Kidney capillary endothelial cell (primary cell): ENCODE measurements at places on chromosomes 7 and 10.
A peak's percentile ranks its signal among the peaks of the same experiment; 100 is the strongest.

GRCh38 chr10:57952741-57953140 is 315.0 kb downstream of the IPMK start:
- no peak for DNase-seq

- DNase-seq = no peak
These were observed 60.0 kb downstream of the POLR1F start for GRCh38 chr7:19648791-19649190.

- no peak for DNase-seq
These were observed 1.2 kb downstream of the ANTXRL start for GRCh38 chr10:46287846-46288477.

DNA sequence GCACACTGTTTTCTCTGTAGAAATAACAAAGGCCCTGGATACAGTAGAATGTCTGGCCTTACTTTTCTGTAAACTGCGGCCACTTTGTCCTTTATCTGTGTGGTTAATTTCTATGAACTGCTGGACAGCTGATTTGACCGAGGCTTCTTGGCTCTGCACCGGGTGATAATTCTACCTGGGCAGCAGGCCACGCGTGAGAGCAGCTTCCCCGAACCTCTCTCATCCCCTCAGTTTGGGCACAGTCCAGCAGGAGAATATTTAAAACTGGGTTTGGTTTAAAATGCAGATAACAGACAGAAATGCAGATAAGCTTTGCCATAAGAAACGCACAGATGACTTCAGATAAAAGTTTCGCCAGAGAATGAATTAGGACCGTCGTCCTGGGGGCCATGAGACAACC is 81.0 kb downstream of the CELF2 start:
- DNase-seq = no peak

- DNase-seq = no peak
These were observed 115.6 kb downstream of the TFEC start for GRCh38 chr7:115914951-115915350.

DNA sequence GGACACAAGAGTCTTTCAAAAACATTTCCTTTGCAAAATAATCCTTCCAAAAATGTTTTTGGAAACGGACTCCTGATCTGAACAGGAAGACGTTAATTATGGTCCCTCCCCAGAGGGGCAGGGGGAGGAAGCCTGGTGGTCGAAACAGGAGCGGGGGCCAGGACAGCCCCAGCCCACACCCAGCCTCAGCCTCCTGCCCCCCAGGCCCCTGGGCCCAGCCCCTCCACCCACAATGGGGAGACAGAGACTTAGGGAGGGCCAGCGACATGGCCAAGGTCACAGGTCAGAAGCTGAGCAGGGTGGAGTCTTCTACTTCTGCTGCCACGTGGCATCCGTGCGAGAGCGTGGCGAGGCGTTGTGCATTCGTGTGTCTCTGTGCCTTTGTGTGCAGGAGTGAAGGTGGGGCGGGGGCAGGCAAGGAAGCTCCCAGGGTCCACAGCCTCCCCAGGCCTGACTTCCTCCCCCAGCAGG is 14.0 kb upstream of the GRIFIN start:
- DNase-seq = no peak

DNA sequence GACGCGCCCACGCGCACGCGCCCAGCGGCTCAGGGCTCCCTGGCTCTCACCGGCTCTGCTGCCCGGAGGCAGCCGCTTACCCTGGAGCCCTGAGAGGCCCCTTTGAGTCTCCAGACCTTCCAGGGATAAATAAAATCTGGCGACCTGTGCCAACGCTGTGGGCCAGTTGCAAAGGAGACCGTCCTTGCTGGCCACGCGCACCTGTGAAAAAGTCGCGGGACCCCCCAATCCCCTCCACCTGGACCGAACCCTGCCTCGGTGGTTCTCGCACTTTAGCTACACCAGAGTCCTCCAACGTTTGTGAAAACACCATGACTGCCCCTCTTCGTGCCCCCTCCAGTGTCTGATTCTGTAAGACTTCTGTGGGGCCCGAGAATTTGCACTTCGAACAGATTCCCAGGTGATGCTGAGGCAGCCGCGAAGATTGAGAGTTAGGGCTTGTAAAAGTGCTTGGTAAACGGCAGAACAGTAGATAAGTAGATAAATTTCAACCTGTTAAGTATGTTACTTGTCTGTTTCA is 102.4 kb upstream of the SVIL start:
- no peak for DNase-seq

- DNase-seq = peak; percentile 52
These were observed 401.9 kb downstream of the TNS3 start for GRCh38 chr7:47179812-47180515.

- DNase-seq = no peak
These were observed 13.9 kb downstream of the TUBAL3 start for GRCh38 chr10:5390607-5391205.

DNA sequence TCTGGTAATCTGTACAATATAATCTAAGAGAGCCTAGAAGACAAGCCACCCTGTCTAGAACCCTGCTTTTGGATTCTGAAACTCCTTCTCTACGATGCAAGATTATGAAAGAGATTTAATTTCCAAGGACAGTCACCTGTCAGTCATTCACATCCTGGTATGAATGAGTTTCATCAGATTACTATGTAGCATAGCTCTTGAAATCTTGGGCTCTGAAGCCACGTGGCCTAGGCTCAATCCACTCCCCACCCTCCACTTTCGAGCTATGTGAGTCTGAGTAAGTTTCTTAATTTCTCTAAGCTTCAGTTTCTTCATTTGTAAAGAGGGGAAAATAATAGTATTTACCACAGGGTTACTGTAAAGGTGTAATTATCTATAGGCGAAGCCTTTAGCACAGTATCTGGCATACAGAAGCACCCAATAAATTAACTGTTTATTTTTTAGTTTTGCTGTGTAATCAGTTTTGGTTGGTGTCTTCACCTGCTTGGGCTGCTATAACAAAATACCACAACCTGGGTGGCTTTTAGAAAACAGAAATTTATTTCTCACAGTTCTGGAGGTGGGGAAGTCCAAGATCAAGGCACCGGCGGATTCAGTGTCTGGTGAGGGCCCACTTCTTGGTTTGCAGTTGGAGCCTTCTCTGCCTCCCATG is 71.3 kb downstream of the MYOF start:
- DNase-seq = no peak

- DNase-seq = no peak
These were observed 724.2 kb downstream of the GATA3 start for GRCh38 chr10:8778713-8779112.

DNA sequence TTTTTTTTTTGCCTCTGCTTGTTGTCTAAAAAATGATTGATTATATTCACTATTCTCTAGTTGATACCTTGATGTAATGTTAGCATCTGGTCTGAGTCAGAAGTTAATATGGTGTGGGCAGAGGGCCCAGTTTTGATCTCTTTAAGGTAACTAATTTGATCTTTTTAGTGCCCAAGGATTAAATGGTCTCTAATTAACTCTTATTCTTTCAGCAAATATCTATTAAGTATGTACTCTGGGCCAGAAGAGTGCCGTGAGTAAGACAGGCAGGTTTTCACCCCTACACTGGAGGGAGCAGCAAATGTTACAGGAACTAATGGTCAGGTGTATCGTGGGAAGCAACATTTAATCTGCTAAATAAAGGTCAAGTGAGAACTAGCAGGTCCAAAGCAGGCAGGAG is 144.6 kb upstream of the COL1A2 start:
- no peak for DNase-seq

DNA sequence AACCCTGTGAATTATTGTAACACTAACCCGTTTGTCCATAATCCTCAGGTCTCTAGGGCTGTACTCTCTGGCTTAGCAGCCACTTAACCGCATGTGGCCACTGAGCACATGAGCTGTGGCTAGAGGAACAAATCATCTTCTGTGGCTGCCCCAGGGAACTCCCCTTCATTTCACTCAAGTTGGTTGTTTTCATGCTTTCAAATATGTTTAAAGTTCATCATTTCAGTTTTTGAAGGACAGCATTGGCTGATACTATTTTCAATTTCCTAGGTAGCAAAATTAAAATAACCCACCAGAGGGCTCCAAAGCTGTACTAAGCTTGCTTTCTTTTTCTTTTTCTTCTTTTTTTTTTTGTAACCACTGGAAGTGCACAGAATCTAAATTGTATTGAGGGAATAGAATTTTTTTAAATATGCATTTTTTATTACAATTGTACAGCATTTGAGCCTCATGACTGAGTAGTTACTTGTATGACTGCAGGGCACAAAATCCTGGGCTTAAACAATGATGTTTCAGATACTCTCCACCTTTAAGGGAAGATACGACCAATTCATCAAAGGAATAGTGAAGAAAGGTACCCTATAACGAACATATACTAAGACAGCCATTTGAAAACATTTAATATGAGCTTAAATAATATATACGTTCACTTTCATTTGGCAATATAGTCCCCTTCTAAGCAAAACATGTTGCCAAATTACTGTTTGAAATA is 38.6 kb downstream of the MRC1 start:
- no peak for DNase-seq

DNA sequence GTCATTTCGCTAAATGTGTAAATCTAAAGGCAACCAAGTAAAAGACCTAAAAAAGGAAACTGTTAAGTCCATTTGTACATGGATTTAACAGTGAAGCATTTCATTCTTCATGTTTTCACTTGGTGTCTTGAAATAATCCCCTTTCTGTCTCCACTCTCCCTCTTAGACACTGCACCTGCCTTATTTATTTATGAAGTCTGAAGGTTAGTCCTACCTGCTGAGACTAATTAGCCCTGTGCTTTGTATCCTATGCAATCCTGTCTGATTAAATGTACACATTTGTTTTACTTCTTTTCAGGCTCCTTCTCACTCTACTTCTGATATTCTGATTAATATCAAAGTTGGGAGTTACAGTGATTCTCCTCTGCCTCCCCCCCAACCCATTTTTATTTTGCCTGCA is 1.9 kb upstream of the TCF7L2 start:
- DNase-seq = no peak

DNA sequence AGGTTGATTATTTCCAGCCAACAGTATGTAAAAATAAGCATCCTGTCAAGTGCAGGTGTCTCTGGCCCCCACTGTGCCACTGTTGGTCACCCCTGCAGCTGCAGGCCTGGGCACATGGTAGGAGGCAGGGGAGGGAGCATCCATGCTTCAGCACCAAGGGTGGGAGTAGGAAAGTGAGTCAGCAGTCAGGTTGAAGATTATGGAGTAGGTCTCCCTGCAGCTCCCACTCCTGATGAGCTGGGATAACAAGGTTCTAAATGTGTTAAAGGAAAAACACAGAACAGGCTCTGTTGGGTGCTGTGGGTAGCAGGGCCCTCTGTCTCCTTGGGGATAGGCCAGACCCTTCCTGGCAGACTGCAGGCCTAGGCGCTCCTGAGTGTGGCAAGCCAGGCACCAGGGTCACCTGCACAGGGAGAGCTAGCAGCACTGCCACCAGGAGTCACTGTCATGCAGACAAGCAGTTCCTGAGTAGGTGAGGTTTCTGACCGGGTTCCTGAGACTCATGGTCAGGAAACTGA is 59.3 kb downstream of the NUDCD3 start:
- no peak for DNase-seq
